Anterior cingulate cortex (tissue), 58 donors: ENCODE measurements at places on chromosomes 2 and 18.

GRCh38 chr2:120245520-120246332 is 6.9 kb upstream of the RALB start:
- DNase-seq = no peak

DNA sequence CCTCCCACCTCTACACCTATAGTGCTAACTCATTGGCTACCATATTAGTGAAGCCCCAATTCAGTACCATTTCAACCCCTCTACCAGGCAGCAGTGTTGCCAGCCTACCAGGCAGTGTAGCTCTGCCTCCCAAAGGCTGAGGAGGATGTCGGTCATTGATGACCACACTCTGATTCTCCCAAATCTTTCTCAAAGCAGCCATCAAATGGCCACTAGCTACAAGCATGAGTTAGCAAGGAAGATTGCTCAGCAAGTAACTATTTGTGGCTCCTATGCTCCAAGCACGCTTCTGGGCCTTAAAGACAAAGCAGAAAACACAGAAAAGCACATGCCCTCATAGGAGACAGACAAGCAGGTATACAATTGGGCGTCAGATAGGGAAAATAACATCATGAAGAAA is 42.7 kb upstream of the AFF3 start:
- DNase-seq = no peak

DNA sequence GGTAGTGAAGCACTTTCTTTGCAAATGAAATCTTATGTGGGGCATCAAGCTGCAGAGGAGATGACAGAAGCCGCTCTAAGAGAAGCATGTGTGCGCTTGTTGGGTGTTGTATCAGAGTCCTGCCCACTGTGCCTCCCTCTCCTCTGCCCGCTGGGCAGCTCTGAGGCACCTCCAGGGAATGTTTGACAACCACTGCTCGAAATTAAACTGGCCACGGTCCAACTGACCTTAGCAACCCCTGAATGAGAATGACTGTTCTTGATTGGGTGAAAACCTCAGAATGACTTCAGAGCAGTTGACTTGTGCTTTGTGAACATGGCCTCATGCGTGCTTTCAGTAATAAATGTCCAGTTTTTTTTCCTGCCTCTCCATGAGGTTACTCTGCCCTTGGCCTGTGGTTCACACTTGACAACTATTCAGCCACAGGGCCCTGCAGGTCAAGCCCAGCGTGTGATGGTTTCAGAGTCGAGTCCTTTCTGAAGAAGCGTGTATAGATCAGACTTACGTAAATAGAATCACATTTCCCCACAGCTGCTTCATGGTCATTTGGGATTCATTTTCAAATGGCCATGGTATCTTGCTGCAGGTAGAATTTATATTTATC is 94.9 kb downstream of the SLC4A3 start:
- no peak for DNase-seq

DNA sequence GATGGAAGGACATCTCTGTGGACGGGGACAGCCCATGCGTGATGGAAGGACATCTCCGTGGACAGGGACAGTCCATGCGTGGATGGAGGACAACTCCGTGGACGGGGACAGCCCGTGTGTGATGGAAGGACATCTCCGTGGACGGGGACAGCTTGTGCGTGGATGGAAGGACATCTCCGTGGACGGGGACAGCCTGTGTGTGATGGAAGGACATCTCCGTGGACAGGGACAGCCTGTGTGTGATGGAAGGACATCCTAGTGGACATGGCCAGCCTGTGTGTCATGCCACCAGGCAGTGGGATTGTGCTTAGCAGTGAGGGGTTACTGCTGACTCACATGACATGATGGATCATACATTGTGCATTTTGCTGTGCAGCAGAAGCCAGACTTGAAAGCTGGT is 30.0 kb upstream of the NFATC1 start:
- no peak for DNase-seq

DNA sequence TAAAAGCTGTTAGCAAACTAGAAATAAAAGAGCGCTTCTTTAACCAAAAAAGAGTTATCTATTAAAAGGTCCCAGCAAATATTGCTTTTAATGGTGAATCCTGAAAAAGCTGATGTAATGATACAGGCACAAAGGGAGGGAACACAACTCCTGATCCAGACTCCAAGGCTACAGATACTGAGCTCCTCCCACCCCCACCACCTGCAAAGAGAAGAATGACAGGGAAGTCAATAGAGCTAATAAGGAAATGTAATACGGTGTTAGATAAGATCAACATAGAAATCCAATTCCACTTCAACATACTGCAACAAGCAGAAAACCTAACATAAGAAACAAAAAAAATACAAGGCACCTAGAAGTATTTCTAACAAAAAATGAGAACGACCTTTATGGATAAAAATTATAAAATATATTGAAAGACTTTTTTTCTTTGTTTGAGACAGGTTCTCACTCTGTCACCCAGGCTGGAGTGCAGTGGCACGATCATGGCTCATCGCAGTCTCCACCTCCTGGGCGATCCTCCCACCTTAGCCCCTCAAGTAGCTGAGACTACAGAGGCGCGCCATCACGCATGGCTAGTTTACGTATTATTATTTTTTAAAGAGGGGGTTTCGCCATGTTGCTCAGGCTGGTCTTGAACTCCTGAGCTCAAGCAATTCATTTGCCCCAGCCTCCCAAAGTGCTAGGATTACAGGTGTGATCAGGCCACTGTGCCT is 192.2 kb downstream of the HDAC4 start:
- no peak for DNase-seq

DNA sequence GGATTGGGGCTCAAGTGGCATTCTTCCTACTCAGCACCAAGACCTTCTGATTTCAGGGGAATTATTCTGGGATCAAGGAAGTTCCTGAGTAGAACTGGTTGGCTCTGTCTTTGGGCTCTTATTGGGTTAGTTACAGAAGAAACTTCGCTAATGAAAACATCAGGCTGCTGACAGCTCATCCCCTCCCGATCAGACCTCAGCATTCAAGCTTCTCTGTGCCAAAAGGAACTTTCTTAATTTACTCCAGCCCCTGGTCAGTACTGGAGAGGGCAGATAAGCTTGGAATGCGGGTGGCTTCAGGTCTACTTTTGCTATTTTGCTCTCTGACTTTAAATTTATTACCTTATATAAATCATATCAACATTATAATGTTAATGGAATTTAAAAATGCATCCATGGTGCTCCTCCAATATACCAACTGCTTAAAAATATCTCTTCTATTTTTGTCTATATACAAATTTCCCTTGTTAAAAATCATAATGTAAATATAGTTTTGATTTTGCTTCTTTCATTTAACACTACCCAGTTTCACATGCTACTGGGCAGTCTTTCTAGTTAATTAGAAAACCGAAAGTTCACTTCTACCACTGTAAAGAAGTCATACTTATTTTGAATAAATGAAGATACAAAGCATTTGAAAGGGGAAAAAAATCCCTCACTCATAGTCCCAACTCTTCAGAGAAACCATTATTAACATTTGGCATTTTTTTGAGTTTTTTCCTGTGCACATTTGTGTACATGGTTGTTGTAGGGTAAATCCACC is 34.4 kb downstream of the PCARE start:
- no peak for DNase-seq

DNA sequence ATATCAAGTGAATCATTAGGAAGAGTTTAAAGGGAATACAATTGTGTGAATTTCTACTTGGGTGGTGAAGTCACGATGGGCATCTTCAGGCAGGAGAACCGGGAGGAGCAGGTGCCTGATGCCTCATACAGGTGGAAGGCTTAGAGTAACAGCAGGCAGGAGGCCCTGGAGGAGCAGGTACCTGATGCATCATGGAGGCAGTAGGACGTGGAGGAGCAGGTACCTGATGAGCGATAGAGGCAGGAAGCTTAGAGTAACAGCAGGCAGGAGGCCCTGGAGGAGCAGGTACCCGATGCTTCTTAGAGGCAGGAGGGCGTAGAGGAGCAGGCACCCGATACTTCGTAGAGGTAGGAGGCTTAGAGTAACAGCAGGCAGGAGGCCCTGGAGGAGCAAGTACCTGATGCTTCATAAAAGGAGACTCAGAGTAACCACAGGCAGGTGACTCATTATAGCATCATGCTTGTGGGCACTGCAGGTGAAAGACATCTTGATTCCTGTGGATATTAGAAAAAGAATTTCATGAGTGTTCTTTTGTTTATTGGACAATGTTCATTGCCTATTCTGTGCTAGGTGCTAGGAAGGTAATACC is 133.9 kb downstream of the ATP9B start:
- no peak for DNase-seq

DNA sequence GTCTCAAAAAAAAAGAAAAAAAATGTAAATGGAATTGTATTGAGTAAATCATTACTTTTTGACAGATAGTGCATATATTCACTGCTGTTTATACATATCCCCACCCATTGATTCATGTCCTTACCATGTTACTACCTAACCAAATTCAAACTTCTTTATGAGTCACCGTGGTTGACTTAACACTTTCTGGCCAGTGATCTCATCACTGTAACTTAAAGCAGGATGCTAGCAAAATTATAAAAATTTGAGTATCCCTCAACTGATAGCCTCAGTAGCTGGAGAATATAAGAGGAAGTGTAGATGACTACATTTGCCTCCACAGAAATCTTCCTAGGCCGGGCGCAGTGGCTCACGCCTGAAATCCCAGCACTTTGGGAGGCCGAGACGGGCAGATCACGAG is 13.4 kb downstream of the CNOT9 start:
- no peak for DNase-seq

- no peak for DNase-seq
These were observed 217.1 kb upstream of the EPAS1 start for GRCh38 chr2:46079985-46080560.

GRCh38 chr2:158984604-158985135 is 16.2 kb downstream of the TANC1 start:
- no peak for DNase-seq

GRCh38 chr2:12316476-12316875 is 400.3 kb upstream of the TRIB2 start:
- DNase-seq = no peak

DNA sequence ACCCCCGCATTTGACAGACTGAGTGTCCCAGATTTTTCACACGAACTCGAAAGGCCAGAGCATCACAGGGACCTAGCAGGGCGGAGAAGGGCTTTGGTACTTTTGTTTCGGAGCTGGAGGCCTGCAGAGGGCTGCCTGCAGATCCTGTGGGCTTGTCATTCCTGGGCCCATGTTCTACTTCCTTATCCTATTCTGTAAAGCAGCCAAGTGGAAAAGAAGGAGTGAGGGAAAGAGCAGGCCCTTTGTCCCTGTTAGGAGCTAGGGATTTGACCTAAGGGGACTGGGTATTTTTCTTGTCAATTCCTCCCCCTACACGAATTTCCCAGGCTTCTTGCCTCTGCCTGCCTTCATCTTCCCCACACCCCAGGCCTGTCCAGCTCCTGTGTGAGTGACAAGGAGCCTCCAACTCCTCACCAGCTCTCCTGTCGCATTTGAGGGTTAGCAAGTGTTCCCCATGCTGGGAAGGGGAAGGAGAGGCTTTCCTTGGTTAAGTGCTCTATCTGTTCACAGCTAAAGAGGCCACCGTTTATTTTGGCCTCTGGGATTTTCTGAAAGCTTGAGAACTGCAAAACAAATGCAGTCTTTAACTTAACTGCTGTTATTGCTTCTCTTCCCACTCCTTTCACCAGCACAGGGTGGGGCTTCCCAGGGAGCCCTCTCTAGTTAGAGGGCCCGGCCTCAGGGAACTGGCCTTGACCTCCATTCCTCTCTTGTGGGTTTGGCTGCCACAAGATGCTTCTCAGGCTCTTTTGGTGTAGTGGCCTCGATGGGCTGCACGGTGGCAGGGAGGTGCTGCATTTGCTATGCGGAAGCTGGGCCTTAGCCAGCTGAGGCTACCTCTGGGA is 61.2 kb downstream of the SGPP2 start:
- DNase-seq = no peak

DNA sequence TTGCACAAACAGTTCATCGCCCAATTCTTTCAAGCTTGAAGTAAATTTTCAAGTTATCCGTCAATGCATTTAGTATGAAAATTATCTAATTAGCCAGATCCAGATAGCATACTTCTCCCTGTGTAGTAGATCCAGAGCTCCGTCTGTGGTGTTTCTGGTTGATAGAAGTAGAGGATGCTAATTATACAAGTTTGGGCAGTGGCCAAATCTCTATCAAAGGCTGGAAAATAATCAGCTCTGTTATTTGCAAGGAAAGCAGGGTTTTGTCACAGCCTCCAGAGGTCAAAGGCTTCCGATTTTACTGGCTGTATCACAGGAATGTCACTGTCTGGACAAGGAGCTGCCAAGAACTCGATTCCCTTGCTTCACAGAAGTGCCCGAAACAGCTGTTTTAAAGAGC is 28.6 kb downstream of the LRRC30 start:
- DNase-seq = no peak

DNA sequence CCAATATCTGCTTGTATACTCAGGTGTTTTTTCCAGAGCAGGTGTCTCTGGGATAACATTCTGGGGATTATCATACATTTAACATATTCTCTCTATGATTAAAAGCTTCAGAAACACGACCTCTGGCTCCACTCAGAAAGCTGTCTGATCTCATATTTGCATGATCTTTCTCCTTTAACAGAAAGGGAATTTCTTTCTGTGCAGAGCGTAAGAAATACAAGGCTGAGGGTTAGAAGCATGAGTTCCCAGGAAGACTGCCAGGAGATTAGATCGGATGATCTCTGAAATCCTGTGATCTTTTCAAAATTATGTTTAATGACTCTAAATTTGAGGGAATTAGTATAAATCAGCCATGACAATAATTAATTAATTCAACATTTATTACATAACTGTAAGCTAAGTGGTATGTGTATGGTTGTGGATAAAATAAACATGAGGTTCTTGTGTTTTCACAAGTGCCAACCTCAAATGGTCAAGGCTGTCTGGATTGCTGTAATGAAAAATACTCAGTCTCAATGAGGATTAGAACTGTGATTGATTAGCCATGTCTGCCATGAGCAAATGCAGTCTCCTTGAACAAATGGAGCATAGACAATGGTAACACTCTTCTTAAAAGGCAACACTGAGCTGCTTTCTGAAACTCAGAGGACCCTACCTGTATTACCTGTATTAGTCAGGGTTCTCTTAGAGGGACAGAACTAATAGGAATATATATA is 304.9 kb downstream of the STK39 start:
- DNase-seq = no peak

DNA sequence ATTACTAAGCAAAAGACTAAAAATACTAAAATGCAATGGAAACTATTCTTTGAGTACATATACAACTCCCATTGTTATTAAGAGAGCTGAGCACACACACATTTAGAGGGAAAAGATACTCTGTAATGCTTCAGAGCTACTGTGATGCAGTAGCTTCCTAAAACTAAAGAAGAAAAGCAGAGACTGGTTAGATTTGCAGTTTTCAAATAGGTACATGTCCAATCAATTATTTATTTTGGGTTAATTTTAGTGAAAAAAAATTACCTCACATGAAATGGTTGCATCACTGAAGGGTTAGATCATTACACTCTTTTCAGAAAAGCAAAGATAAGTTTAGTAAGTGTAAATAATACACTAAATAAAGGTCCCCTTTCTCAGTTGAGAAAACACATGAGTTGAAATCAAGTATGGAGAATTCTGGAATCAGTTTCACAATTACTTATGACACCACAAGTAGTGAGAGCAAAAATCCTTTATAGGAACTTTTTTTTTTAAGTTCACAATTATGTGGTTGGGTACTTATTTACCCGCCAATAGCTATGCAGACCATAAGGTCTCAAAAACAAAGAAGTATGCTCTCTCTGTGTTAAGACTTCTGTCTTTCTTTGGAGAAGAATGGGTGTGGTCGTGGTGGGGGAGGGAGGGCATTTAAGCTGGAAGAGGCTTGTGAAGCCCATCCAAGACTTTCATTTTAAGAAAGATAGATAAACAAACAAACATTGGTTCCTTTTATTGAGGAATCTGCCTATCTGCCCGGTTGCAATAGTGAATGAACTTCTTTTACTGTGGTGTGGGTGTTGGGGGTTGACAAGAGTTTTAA is 25.3 kb upstream of the SERTAD2 start:
- DNase-seq = no peak

- no peak for DNase-seq
These were observed 40.6 kb upstream of the MSTN start for GRCh38 chr2:190103144-190103543.
